H7 (cell line): ENCODE measurements at places on chromosomes 7 and 10. TPM values are rescaled to one million over a fixed set of nuclear protein-coding genes. Genes with fewer than 3 reads are reported as not detected.

DNA sequence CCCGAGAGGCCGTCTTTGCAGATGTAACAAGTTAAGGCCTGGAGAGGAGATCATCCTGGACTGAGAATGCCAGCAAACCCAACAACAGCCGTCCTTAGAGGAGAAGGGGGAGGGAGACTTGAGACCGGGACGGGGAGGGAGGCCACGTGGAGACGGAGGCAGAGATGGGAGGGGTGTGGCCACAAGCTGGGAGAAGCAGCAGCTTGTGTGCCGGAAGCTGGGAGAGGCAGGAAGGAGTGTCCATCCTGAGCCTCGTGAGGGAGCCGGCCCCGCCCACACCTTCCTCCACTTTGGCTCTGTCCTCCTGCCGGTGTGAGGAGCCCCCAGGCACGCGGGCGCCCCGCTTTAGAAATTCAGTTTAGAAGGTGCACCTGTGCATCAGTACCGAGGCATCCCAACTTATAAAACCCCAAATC, 95.7 kb downstream of the DNAJB6 start:
- peak; percentile 95 for DNase-seq

GRCh38 chr10:28833313-28833712, 156.0 kb downstream of the BAMBI start:
- no peak for DNase-seq

DNA sequence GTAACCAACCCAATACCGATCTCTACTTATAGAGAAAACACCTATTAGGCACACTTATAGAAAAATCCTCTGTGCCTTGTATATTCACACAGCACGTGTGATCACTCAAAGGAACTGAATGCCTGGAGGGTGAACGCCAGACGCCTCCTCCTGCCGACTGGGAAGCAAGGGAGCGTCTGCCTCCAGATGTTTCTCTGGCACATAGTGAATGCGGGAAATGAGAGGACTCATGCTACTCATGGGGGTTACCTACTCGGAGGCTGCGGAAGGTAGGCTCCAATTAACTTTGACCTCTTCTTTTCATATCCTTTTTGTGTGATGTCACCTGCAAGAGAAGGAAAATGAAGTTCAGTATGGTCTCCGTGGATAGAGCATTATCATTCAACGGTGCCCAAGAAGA, 203.3 kb downstream of the DIP2C start:
- no peak for DNase-seq

GRCh38 chr10:34922138-34922537, 107.0 kb upstream of the PARD3 start:
- DNase-seq: no peak

DNA sequence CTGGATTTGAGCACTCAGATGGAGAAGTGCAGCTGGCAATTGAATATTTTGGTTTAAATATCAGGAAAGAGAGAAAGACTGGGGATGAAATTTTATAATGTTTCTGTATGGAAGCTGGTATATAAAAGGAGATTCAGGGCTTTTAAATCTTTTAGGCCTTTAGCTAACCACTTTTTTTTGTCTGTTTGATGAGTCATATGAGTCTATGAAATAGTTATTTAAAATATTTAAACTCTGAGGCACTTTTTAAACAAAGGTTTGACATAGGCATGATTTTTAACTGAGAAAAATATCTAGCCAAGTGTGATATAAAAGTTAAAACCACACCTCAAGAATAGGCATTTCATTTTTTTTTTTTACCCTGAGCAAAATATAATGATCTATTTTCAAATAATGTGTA, 944.3 kb downstream of the GATA3 start:
- no peak for DNase-seq

GRCh38 chr7:134324107-134324506, 7.4 kb upstream of the SLC35B4 start:
- DNase-seq: no peak

DNA sequence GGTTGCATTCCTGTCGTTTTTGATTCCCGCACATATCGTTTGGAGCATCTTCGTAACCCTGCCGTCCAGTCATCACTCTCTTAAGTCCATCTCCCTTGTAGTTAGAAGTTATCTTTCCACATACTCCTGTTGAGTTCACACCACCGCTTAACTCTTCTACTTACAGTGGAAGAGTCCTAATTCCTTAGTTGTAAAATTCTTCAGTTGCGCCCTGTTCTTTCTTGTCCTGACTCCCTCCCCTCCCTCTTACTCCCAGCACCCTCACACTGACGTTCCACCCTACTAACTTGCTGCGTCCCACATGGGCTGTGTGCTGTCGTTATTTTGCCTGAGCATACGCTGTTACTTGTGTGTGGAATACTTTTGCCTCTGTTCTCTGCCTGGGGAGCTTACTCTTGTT, 11.7 kb downstream of the DNAJB6 start:
- no peak for DNase-seq

- DNase-seq: peak; percentile 78
Observed at GRCh38 chr10:113854013-113854760, at the start of the genes DCLRE1A and NHLRC2. Gene DCLRE1A, minus strand, starts transcription at chr10:113854082. Its CDS starts 900 bp downstream, at chr10:113853182. Gene NHLRC2, plus strand, starts transcription at chr10:113854661. Its CDS starts 212 bp downstream, at chr10:113854873.

GRCh38 chr7:39952803-39953202, 2.7 kb downstream of the CDK13 start:
- DNase-seq: no peak

DNA sequence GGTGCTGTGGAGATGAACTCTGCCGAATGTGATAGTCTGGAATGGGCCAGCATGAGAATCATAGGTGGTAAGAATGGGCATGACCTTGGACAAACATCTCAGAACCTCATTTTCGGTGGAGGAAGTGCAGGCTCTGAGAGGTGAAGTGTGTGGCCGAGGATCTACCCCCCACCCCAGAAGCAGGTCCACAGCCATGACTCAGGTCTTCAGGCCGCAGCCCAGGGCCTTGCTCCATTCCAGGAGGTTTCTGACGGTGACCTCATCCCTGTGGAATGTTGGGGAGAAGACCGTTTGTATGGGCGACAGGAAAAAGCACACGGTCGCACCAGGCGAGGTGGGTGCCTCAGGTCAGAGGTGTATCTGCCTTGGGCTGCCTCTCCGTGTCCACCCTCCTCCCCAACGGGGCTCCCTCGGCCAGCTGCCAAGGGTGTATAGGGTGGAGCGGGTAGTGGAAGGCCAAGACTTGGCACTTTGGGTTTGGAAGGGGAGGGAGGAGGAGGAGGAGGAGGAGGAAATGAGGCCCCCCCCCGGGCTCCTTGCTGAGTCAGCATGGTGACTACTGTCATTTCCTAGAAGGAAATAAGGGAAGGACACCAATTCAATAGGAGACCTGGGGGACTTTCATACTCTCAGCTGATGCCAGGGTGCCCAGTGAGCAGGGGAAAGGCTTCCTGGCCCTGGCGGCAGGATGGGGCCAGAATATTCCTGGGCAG, 168.0 kb upstream of the RHEB start:
- peak; percentile 90 for DNase-seq

GRCh38 chr7:88835147-88835728, 39.7 kb upstream of the TEX47 start:
- peak; percentile 21 for DNase-seq

- no peak for DNase-seq
Observed at GRCh38 chr10:14578060-14578952, 196.4 kb downstream of the FAM107B start.

DNA sequence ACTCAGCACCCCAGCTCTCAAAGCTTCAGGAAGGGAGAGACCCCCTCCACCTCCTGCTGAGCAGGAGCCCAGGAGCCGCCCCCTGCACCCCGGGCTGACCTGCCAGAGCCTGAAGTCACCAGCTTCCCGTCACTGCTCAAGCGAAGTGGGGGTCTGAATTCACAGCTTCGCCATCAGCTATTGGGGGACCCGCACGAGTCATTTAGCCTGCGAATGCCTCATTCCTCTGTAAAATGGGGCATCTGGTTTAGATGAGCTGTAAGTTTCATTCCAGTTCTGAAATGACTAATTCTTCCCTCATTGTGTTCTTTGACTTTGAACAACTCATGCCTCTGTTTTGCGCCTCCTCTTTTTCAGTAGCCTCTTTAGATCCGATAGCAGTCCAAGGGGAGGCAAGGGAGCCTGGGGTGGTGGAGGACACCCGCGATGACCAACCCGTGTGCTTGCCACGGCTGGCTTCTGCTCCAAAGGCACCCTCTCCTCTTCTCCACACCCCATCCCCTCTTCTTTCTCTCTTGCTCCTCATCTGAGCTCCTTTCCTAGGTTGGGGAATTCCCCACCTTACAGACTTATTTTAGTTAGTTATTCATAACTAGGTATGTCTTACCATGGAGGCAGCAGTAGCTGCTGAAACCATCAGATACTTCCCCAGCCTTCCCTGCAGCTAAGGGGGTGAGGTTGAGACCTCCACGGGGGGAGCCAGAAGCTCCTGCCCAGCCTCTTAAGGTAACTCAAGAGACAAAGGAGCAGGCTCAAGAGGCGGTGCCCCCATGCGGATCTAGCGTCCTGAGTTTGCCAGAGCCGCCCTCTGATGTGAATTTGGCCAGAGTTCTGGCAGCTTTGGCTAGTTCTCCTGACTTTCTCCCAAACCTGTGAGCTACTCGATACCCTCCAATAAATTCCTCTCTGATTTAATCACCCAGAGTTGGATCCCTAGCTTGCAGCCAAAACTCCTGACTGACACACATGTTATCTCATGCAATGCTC, 47.7 kb downstream of the RBM17 start:
- peak; percentile 84 for DNase-seq

DNA sequence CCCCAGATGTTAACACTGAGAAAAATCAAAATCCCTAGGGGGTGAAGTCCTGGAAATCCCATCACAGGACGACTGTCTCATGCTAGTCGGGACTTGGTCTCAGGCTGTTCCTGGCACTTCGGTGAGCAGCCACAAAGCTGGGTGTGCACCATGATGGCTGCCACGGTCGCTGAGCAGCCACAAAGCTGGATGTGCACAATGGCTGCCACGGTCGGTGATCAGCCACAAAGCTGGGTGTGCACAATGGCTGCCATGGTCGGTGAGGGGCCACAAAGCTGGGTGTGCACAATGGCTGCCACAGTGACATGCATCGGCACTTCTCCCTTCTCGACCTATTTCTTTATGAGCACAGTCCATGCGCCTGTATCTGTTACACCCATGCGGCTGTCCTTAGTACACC, 505.1 kb downstream of the TCERG1L start:
- peak; percentile 7 for DNase-seq

DNA sequence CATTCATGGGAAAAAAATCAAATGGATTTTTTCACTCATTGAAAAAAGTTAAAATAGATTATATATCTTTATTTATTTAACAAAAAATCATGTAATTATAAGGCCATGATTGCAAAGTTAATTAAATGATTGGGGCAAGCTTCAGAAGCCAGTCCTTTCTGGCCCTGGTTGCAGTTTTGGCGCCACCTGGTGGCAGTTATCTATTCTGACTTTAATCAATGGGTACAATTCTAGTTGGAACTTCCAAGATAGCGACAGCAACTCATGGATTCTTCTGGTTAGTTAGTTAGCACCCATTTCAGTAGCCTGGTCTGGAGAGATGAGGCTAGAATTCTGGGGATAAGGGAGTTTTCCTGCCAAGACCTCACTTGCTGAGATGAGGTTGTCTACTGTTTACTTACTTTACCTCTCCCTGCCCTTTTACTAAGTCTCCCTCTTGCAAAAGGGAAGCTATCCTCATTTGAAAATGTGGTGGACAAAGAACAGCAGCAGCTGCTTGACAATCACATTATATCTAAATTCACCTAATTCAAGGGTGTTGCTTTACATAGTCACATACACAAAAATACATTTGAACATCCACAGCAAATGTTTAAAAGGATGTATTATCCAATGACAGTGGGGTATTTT, 42.3 kb downstream of the NOC3L start:
- DNase-seq: peak; percentile 51

DNA sequence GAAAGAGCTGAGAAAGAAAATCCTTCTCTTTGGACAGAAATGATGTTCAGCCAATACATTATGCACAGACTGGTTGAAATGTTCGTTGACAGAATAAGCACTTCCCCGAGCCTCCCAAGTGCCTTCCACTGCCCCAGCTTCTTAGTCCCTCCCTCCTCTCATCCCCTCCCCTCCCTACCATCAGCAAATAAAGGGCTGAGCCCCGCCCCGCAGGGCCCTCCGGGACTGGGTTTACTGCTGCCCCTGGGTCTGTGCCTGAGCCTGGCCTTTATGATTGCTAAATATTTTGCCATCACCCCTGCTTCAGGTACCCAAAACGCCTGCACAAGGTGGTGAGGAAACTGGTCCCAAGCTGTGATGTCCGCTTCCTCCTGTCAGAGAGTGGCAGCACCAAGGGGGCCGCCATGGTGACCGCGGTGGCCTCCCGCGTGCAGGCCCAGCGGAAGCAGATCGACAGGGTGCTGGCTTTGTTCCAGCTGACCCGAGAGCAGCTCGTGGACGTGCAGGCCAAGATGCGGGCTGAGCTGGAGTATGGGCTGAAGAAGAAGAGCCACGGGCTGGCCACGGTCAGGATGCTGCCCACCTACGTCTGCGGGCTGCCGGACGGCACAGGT, 28.1 kb downstream of the HKDC1 start:
- DNase-seq: peak; percentile 66

DNA sequence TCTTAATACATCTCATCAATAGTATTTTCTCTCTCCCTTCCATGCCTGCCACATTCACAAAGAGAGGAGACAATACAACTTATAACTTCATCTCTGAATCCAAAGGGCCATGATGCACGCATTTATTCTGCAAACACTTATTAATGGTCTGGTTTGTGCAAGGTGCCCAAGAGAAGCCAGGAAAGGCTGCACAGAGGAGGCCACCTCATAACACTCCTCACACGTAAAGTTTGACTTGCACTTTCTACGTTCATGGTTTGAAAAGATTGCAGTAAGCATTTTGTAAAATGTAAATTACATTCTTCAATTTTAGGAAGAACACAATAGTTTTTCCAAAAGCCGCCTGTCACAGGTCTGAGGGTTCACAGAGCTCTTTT, 1.2 kb upstream of the PALS2 start:
- no peak for DNase-seq

DNA sequence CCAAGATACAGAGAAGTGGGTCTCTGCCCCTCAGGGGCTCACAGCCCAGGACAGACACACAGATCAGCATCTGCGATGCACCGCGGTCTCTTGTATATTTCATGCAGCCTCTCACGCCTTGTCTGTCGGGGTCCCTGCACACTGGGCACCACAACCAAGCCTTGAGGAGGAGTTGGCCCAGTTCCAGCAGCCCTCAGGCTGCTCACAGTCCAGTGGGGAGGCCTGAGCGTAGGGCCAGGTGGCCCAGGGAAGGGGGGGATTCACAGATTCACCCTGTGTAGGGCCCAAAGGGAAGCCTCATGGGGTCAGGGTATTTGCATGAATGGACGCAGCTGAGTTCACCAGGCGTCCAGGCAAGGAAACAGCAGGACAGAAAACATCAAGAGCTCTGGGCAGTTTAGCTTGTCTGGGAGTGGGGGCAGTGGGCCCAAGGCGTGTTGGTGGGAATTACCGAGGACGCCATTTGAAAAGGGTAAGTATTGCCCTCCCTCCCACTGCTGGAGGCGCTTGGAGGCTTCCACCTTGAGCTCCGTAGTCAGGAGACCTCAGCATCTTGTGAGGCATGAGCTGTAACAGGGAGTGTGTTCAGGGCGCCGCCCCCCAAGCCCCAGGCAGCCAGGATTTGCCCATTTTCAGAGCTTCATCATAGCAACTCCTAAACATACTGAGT, 129.1 kb upstream of the CHST15 start:
- peak; percentile 65 for DNase-seq

- no peak for DNase-seq
Observed at GRCh38 chr7:115252461-115252860, 330.6 kb downstream of the MDFIC start.

The NACAD gene
- 1.5 and 1.7 TPM in 2 replicates for total RNA-seq

The PLEKHA8 gene
- total RNA-seq: 29.2 and 31.3 TPM in 2 replicates

The TMEM196 gene
- total RNA-seq: 0.04 and 0.21 TPM in 2 replicates

The PARG gene
- 32.1 and 38.7 TPM in 2 replicates for total RNA-seq

The NPY gene
- not detected in 2 replicates for total RNA-seq

The EPHB4 gene
- total RNA-seq: 141 and 143 TPM in 2 replicates

The ADO gene
- total RNA-seq: 48.5 and 51.0 TPM in 2 replicates

The CYP2C8 gene
- 0.70 and 0.76 TPM in 2 replicates for total RNA-seq

The BAIAP2L1 gene
- total RNA-seq: 16.6 and 24.9 TPM in 2 replicates

The FEZF1 gene
- total RNA-seq: 2.1 and 5.0 TPM in 2 replicates

The RNF133 gene
- total RNA-seq: not detected in 2 replicates

The MYOZ1 gene
- 2.0 and 2.8 TPM in 2 replicates for total RNA-seq

The TMEM229A gene
- 0.15 and 0.42 TPM in 2 replicates for total RNA-seq

The NEUROG3 gene
- total RNA-seq: 0.14 and 1.4 TPM in 2 replicates
